Stromal cell of bone marrow (primary cell): ENCODE measurements at places on chromosomes 16 and 17.
A peak's percentile ranks its signal among the peaks of the same experiment; 100 is the strongest.

- no peak for DNase-seq
Observed at GRCh38 chr16:8739989-8740704, 57.3 kb downstream of the TMEM186 start.

DNA sequence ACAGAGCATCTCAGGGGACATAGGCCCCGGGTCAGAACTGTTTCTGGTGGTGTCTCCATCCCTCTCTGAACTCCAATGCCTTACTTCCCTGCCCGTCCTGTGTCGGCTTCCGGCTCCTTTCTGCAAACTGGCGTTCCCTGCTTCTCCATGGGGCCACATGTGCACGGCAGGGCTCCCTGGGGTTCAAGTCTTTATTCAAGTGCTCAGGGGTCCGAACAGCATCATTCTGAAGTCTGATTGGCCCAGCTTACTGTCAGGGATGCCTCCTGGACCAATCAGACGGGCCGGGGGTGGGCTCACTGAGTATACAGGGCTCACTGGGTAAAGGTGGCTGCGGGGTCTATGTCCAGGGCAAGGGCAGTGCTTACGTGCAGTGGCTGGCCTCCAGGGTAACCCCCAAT is 17.1 kb downstream of the C16orf82 start:
- no peak for DNase-seq

DNA sequence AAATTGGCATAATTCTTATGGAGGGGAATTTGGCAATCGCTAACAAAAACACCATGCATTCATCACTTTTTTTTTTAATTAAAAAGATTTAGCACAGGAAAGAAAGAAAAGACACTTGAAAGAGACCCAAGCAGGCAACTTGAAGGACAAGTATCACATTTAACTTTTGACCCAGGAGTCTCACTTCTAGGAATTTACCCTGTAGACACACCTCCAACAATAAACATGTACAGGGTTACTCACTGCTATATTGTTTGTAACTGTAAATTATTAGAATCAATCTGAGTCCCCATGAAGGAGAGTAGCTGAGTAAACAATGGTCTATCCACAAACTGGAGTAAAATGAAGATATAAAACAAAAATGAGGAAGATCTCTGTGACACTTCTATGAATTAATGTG is 10.1 kb downstream of the KIAA0753 start:
- no peak for DNase-seq

GRCh38 chr16:68993456-68993855 is 112.0 kb upstream of the HAS3 start:
- DNase-seq: no peak

- DNase-seq: no peak
Observed at GRCh38 chr16:87288753-87289362, 28.3 kb downstream of the C16orf95 start.

DNA sequence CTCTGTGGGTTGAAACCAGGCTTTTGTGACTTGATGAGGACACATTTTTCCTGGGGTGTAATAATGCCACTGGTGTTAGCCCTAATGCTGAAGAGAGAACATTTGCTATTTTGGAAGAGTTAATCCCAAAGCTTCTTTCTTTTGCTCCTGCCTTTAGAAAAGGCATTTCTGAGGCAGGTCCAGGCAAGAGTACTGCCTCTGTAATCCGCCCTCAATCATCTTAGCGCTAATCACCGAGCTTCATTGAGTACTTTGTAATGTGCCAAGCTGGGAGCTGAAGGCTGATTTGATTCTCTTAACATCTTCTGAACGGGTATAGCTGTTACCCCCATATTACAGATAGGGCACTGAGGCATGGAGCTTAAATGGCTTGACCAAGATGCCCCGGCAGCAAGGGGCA is 60.3 kb downstream of the AKAP1 start:
- DNase-seq: no peak

GRCh38 chr17:39447561-39447960 is 3.5 kb downstream of the MED1 start:
- no peak for DNase-seq

DNA sequence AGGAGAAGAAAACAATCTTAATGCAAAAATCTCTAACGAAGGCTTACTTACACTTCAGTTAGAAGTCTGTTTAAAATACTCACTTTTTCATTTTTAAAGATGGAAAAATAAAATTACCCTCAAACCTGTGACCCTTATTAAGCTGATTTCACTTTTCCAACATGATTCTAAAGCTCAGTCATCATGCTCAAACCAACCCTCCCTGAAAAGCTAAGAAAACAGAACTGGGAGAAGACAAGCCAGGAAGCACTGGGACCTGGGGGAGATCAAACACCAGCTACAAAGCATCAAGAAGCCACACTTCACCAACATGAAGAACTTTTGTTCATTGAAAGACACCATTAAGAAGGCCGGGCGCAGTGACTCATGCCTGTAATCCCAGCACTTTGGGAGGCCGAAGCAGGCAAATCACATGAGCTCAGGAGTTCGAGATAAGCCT is 88.8 kb downstream of the LITAF start:
- peak; percentile 28 for DNase-seq

DNA sequence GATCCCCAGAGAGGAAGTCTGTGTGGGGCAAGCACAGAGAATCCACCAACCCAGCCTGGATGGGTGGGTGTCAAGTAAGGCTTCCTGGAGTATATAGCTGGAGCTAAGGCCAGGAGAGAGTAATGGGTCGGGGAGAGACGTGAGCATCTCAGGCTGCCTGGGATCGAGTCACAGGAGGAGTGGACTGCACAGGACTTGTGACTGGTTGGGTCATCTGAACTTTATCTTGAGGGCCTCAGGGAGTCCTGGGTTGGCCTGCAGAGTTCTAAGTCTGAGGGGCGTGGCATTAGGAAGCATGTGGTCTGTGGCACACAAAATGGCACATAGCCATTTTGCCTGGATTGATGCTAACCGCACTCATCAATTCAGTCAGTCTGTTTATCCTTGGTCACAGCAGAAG is 1.5 kb downstream of the PLA2G15 start:
- DNase-seq: no peak

DNA sequence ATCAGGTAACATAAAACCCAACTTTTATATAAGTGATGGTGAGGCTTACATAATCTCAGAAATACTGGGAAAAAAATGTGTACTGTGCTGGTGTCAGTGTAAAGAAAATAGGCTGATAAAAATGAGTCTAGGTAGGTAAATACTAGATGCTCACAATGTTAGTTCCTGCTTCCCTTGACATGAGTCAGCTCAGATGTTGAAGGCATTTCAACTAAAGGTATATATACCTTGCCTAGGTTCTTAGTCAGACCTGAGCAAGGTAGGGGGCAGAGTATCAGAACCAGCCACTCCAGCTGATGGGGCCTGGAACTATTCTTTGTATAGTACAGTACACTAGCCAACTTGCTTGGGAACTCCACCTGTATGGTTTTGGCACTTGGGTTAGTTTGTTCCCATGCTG is 51.0 kb upstream of the CA10 start:
- DNase-seq: no peak

GRCh38 chr17:27660436-27660835 is 29.4 kb downstream of the LGALS9 start:
- DNase-seq: no peak

DNA sequence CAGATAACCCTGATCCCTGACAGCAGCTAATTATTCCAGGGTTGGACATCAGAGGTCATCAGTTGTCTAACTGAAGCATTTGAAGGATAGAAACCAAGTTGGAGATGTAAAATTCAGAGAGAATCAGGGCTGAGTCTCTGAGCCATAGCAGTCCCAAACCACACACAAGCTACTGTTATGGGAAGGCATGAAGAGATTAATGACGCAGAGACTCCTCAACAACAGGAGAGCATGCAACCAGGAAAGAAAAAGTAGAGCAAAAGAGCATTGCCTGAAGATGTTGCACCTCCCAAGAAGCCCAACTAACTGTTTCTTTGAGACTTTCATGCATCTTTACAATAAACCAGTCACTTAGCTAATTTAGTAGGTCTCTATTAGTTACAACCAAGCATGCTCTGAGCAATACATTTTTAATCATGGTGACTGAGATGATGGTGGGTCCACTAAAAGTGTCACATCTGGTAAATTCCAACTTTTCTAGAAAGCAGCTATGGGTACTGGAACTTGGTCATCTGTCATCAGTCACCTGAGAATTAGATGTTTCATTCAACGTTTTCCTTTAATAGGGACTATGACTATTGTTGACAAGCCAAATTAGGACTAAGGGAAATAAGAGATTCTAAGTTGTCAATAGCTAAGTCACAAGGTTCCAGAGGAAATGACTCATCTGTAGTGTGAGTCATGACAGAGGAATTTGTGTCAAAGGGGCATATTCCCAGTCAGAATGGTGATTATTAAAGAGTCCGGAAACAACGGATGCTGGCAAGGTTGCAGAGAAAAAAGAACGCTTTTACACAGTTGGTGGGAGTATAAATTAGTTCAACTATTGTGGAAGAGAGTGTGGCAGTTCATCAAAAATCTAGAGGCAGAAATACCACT is 239.8 kb downstream of the CHD9NB start:
- DNase-seq: peak; percentile 5

DNA sequence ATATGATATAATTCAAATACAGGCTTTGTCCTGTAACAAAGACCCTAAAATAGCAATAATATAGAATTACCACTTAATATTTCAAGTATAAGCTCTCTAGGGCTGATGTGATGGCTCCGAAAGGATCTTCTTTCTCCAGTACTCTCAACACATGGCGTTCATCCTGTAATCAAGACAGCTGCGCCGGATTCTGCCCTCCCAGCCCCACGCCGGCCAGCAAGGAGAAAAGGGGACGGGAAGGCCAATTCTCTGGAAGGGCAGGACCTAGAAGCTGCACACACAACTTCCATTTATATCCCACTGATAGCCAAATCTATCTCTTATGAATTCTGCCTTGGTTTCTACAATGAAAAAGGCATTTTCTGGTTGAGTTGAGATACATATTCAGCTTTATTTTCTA is 32.0 kb downstream of the CCDC182 start:
- no peak for DNase-seq

GRCh38 chr16:56368545-56368944 is 56.8 kb downstream of the AMFR start:
- no peak for DNase-seq

DNA sequence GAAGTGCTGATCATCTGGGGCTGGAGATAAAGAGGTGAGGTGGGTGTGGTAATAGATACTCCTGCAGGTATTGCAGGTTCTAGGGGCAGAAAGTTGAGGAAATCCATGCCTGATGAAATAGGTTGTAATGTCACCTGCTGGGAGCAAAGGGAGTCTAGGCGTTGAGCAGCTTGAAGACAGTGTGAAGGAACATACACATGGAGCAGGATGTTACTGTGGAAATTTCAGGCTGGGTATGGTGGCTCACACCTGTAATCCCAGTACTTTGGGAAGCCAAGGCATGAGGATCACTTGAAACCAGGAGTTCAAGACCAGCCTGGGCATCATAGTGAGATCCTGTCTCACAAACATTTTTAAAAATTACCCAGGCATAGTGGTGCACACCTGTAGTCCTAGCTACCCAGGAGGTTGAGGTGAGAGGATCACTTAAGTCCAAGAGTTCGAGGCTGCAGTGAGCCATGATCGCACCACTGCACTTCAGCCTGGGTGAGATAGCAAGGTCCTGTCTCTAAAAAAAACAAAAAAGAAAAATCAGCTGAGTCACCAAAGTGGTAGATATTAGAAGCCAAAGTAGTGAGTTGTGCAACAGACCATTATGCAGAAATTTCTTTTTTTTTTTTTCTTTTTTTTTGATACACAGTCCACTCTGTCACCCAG is 9.1 kb upstream of the CRYBA1 start:
- DNase-seq: peak; percentile 65

GRCh38 chr17:7440113-7440833 is 961 bp downstream of the FGF11 start:
- DNase-seq: no peak

DNA sequence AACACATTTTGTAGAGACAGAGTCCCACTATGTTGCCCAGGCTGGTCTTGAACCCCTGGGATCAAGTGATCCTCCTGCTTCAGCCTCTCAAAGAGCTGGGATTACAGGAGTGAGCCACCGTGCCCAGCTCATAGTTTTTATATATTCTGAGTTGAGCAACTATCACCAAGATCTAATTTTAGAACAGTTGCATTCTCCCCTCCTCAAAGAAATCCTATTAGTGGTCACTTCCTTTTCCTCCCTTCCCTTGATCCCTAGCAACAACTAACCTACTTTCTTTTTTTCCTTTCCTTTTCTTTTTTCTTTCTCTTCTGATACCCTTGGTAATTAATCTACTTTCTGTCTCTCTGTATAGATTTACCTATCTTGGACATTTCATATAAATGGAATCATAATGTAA is 61.5 kb upstream of the B4GALNT2 start:
- DNase-seq: no peak
